ENCODE measurements at places on chromosomes 4 and X. TPM values are rescaled to one million over a fixed set of nuclear protein-coding genes. Genes with fewer than 3 reads are reported as not detected.

DNA sequence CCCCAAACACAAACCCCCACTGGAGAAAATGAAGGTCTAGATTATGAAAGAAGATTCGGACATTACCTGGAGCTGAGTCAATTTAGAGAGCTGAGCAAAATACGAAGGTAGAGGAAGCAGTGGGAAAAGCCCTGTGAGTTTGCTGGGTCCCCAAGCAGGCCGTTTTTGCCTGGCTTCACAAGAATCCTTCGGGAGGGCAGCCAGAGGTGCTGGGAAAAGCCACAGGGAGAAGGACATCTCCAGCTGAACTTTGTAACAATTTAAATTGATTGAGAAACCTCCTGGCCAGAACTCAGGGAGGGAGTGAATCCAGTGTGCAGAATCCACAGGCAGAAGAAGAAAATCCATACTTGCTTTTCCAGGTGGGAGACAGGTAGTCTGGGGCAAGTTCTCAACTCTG is 319.1 kb upstream of the CT83 start:
- no peak for DNase-seq

DNA sequence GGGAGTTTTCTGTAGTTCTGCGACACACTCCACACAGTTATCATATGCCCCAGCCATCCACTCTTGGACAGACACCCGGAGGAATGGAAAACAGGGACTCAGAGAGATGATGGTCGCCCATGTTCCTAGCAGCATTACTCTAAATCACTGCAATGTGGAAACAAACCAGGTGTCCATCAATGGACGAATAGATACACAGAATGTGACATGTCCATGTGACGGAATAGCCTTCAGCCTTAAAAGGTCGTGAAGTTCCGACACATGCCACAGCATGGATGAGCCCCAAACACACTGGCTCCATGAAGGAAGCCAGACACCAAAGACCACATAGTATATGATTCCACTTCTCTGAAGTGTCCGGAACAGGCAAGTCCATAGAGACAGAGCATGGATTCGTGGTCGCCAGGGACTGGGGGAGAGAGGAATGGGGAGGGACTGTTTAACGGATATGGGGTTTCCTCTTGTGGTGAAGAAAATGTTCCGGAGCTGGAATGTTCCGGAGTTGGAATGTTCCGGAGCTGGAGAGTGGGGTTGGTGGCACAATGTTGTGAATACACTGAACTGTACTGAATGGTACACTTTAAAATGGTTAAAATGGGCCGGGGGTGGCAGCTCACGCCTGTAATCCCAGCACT is 28.7 kb upstream of the AFAP1 start:
- DNase-seq = no peak

DNA sequence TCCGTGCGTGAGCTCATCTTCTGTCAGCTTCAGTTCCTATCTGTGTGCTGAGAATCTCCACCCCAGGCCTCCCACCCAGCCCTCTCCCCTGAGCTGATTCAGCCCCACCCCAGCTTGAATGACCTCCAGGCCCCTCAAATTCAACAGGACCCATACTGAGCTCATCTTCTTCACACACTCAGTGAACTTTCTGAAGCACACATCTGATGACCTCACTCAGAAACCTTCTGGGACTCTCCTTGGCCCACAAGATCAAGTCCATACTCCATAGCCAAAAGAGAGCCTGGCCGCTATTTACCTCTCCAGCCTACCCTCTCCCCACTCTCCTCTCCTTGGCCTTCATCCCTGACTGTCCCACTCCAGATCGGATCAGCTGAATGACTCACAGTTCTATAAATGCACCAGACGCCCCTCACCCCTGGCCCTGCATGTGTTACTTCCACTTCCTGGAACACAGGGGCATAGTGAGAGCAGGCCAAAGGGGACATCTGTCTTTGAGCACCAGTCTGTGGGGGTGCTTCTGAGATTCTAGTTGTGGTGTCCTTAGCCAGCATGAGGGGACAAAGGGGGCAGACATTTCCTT is 62.5 kb downstream of the PJA1 start:
- no peak for DNase-seq

DNA sequence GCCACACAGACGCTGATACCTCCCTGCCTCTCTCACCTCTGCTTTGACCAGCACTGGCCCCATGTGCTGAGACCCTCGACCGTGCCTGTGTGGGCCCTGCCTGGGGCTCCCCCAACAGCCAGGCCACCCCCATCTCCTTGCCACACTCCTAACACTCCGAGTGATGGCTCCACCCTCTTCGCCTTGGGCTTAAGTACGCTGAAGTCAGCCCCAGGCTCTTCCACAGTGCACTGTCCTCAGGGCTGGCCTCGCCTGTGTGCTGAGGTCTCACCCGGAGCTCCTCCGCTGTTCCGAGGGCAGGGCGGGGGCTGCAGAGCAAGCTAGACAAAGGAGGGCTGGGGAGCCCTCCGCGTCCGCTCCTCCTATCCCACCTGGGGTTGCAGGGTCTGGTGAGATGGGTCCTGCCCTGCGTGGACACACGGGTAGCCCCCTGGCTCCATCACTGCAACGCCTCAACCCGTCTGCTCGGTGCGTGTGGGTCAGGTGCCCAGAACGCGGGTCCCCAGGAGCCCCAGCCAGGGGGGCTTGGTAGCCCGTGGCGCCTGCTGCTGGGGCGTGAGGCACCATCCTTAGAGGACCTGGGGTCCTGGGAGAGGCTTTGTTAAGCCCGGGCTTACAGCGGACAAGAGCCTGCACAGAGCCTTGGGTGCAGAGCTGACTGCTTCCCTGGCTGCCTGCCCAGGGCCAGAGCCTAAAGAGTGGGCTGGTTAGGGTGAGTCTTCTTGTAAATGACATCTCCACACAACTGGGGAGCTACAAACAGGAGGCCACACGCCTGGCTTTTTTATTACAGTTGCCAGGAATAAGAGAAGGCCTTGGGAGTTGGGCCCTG is 42.6 kb upstream of the NKX1-1 start:
- DNase-seq = no peak

DNA sequence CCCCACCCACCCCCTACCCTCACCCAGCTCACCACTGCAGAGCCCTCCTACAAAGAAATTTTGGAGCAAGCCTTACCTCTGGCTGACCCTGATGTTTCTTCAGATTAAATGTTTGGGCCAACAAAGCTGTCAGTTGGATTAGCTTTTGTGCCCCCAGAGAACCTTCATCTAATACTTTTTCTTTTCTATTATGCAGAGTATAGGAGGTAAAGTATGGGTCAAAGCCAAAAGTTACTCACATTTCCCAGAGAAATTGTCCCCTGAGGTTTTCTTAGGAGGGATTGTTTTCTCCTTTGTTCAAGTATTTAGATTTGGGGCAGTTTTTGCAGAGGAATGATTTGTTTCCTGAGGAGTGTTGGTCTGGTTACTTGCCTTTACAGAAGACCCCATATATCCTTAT is 69.5 kb downstream of the AASDH start:
- no peak for DNase-seq

The ITIH6 gene
- total RNA-seq = not detected

The MAMLD1 gene
- 4.8 TPM for total RNA-seq
